ENCODE measurements at places on chromosomes 2 and 18.

DNA sequence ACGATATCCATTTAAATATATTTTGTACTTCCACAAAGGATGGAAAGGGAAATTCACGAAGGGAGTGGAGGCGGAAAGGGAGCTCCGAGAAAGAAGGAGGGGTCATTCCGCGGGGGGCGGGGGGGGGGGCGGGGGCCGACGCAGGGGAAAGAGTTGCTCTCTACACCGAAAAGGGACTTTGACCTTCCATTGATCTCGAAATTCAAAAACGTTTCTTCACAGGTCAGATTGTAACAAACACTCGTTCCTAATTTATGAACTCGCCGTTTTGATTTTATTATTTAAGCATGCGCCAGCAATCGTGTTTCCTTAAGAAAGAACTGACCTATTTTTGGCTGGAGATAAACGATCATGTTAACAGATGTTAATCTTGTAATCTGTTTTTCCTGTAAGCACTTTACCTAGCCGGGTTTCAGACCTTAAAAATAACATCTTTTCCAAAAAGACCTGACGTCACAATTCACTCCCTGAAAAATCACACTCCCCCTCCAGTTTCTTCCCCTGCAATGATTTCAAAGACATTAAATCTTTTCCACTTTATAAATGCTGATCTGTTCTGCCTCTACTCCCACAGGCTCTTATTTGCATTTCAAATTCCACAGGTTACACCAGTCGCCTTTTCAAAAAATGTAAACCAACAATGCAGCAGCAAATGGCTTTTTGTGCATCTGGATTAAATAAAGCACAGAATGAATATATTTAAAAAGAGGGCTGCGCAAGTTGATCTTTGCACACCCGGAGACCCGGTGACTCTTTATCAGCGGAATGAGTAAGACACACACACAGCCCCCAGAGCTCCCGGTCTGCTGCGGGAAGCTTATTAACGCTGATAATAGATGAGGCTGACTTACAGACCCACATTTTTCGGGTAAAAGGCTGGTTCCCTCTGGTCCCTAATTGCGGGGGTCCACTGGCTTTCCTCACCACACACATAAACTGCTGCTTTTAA, 1.6 kb downstream of the ZNF516 start:
- DNase-seq, result no peak

GRCh38 chr2:8606226-8606625, 75.6 kb upstream of the ID2 start:
- no peak for DNase-seq

- DNase-seq, result no peak
Observed at GRCh38 chr2:160308476-160308875, 108.4 kb upstream of the ITGB6 start.

DNA sequence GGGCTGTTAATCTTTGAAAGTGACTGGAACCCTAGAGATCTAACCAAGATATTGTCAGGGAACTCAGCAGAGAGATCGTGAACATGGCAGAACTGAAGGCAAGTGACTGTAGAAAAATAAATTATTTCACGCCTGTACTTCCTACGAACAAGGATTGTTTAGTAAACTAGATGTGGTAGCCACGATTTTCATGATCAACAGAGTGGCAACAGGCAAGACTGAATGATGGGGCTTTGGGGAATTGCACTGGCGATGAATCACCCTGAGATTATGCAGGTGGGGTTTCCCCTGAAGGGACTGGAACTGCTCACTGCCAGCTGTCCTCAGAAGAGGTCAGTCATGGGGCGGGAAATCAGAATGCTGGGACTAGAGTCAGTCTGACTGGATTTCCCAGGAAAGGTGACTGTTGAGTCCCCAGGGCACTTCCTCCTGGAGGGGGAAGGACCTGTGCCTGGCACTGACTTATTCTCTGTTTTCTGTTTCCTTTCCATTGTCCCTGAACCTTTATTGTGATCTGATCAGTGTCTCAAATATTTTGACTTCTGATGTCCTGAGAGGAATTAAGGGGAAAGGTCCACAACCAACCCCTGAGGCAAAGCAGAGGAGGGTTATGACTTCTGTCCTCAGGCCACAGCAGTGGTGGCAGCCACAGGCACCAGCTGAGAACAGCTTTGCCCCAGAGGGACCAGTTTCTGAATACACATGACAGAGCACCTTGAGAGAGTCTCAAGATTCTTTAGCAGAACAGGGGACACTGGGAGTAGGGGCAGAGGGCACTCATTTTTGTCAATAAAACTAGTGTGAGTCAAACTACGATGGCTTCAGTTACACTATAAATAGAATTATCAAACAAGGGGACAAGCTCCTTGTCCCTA, 70.0 kb downstream of the NAB1 start:
- DNase-seq, result no peak

- no peak for DNase-seq
Observed at GRCh38 chr2:189997016-189997415, 65.5 kb downstream of the MSTN start.

DNA sequence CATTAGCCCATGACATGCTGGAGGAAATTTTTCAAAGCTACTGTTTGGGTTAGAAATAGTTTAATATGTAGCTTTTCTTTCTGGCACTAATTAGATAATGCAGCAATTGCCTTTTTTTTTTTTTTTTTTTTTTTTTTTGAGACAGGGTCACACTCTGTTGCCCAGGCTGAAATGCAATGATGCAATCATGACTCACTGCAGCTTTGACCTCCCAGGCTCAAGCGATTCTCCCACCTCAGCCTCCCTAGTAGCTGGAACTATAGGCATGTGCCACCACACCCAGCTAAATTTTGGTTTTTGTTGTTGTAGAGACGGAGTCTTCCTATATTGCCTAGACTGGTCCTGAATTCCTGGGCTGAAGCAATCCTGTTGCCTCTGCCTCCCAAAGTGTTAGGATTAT, 136.2 kb downstream of the SP100 start:
- DNase-seq, result no peak

DNA sequence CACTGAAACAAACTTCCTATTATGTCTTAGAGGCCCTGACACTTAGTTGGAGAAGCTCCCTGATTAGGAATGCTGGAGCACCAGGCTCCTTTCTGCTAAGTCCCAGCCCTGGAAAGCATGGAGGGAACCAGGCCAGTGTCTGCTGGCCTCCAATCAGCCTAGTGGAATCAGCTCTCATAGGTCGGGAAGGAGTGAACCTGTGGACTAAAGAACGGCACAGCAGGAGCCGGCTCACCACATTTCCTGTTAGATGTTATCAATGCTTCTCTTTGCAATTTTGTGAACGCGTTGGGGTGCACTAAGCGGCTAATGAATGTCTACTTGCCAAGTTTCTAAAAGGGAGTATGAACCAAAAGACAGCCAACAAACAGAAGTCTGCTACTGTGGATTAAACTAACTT, 296.6 kb downstream of the NAPG start:
- DNase-seq, result no peak

DNA sequence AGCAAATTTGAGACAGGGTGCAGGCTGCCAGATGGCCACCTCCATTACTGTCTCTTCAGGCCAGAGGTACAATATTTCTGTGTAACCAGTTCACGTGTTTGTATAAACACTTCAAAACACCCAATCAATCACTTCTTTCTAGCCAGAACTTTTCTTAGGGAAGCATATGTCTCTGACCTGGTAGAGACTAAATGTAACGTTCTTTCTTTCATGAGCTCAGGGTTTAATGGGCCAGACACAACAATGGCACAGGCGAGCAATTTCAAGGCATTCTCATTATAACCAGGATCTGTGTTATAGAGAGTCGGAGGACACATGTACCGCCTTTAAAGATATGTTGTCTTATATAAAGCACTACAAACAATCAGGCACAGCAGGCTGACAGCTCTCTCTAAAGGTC, 1846.4 kb upstream of the PIK3C3 start:
- DNase-seq, result no peak

DNA sequence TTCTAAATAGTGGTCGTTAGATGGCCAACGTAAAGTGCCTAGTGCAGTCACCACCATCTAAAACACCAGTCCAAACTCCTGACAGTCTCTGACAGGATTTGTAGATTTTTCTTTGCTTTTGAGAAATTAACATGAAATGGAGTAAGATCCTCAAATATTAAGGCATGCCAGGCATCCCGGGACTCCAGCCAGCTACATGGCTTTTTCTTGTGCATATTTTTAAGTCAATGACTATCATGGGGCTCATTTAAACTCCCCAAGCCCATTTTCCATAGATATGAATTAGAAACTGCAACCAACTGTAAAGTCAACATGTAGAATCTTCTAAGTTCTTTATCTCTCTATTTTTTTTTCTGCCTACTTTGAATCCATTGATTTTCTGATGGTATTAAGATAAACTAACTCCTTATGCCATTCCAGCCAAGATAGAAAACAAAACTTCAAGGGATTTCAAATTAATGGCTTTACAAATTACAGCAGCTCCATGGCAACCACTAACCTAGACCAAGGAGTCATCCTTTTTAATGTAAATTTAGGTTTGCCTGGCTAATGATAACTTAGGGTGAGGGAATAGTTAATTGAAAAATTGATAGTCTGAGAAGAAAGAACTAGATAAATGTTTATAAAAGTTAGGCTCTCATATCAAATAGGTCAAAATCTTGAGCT, 764.1 kb upstream of the NXPH2 start:
- DNase-seq, result peak; percentile 33

DNA sequence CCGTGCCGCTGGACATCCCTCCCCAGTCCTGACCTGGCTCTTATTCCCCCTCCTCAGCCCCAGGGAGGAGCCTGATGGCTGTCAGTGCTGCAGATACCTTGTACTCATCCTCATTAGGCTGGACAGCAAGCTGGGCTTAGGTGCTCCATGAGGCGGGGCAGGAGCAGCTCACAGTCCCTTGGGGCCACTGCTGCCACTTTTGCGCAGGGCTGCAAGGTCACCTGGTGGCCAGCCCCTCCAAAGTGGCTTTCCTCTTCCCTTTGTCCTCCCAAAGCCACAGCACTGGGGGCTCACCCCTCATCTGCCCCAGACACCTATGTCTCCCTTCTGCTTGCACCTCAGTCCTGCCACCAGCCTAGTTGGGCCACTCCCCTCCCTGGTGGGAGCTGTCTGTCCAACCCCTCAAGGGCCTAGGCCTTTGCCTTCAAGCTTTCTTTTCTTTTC, 60.8 kb downstream of the FAM168B start:
- DNase-seq, result no peak

DNA sequence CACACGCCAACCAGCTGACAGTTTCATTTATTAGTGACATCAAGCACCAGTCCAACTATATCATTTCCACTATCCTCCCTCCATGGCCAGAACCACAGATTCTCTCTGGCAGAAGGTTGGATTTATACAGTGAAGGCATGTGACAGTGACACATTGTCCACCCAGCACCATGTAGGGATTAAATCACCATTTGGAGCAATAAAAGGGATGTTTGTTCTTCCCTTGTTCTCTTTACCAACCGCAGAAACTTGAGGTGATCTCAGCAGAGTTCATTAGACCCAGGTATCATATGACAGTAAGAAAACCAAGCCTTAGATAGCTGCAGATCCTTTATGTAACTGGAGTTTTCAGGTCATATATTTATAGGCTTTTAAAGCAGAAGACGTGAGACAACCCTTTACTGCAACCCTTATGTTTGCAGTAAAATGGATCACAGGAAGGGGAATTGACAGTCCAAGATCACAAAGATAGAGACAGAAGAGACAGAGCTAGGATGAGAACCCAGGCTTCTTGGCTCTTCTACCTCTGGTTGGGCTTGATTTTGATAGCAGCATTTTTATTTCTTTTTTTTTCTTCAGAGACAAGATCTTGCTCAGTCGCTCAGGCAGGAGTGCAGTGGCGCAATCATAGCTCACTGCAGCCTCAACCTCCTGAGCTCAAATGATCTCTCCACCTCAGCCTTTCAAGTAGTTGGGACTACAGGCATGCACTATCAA, 80.1 kb downstream of the XDH start:
- DNase-seq, result no peak

DNA sequence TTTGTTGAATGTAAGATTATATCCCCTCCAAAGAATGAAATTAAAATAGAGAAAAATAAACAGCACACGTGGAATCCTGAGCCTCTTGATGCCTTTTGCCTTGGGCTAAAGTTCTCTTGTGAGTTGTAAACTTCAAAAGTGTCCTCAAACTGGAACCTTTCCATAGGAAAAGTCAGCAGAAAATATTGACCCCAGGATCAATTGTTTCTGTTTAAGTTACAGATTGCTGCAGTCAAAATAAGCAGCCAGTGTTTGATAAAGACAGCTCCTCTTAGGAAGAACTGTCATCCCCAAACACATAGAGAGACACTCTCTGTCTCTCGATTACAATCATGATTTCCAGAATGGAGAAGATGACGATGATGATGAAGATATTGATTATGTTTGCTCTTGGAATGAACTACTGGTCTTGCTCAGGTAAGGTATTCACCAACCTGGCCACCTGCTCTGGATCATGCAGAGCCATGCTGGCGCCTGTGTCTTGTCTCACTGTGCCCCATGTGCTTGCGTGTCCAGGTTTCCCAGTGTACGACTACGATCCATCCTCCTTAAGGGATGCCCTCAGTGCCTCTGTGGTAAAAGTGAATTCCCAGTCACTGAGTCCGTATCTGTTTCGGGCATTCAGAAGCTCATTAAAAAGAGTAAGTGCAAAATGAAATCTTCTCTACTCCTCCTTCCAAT, at the start of gene SPP2:
TSS of gene SPP2 (plus strand) at position 248 of the 681 bp plus-strand sequence. CDS start at position 333, 85 bp downstream.
- DNase-seq, result no peak

- no peak for DNase-seq
Observed at GRCh38 chr18:58097907-58098166, 53.8 kb downstream of the NEDD4L start.

- DNase-seq, result no peak
Observed at GRCh38 chr2:74505448-74506246, 1.8 kb downstream of the PCGF1 start.

- DNase-seq, result no peak
Observed at GRCh38 chr18:7272311-7273049, 41.6 kb downstream of the LRRC30 start.

- no peak for DNase-seq
Observed at GRCh38 chr2:172168917-172169346, 66.2 kb upstream of the DLX2 start.

DNA sequence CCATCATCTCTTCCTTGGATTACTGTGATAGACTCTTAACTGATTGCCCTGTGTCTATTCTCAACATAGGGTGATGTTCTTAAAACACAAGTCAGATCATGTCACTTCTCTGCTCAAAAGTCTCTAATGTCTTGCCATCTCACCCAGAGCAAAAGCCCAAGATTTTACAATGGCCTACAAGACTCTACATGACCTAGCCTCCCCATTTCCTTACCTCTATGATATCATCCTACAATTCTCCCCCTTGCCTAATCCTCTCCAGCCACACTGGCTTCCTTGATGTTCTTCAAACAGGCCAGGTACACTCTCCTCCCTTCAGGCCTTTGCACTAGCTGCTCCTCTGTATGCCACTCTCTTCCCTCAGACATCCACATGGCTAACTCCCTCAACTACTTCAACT, 55.1 kb downstream of the ROCK1 start:
- no peak for DNase-seq

GRCh38 chr18:48539406-48540250, 797 bp downstream of the CTIF start:
- DNase-seq, result peak; percentile 9

GRCh38 chr2:128311216-128311754, 7.4 kb downstream of the HS6ST1 start:
- DNase-seq, result no peak

- DNase-seq, result no peak
Observed at GRCh38 chr2:33059471-33060156, 112.9 kb downstream of the LTBP1 start.
